ENCODE measurements at places on chromosomes 16 and 17.

GRCh38 chr16:3143598-3144320 is 8.9 kb downstream of the ZNF213 start:
- no peak for DNase-seq

- no peak for DNase-seq
These were observed 50.0 kb upstream of the MRPS23 start for GRCh38 chr17:57899822-57900221.

DNA sequence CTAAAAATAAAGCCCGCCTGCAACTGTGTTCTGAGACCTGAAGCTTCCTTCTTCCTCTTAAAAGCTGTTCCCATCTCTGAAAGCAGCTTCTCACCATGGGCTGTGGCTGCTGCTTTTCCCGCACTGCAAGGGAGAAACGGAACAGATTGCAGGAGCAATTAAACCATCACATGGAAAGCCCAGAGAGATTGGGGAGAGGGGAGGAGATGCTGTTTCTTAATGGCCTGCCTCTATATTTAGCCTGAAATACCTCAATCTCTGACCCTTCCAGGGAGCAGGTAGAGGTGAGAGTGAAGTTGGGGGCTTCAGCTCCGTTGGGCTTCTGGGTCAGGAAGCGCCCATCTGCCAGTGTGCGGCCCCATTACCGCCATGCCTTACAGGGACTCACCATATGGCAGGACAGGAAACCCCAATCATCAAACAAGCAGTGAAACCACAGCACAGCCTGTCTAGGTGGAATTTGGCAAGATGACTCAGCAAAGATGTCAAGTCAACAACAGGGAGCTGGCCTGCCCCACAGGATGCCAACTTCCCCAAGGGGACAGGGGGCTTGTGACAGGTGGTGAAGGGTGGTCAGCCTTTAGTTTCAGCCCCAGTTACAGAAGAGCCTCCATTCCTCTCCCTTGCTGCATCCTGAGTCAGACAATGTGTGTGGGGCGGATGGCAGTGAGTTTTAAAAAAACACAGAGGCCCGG is 286.6 kb upstream of the CCL2 start:
- peak; percentile 28 for DNase-seq

- no peak for DNase-seq
These were observed 14.3 kb downstream of the KATNIP start for GRCh38 chr16:27564224-27564623.

DNA sequence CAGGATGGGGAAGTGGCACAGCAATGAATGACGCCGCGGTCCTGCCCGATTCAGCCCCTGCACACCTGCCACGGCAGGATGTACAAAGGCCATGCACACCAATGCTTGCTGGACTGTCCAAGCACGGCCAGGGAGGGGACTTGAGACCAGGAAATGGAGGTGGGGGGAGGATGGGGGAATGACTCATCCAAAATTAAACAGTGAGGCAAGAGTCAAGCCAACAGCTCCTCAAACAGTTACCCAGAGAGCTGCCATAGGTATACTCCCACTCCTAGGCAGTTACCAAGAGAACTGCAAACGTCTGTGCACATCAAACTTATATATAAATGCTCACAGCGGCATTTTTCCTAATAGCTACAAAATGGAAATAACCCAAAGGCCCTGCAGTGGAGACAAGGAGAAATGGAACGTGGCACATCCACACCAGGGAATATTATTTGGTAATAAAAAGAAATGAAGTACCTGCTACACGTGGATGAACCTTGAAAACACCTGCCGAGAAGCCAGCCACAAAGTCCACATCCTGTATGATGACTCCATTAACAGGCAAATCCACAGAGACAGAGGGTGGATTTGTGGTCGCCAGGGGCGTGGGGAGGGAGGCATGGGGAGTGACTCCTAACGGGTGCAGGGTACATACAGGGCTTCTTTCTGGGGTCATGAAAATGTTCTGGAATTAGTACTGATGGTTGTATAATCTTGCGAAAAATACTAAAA is 54.1 kb downstream of the VAC14 start:
- DNase-seq = no peak

- peak; percentile 41 for DNase-seq
These were observed at the start of gene GALR2 for GRCh38 chr17:76074390-76075363. Gene GALR2 (plus strand): TSS chr17:76074781. CDS start chr17:76074884, 103 bp downstream.

DNA sequence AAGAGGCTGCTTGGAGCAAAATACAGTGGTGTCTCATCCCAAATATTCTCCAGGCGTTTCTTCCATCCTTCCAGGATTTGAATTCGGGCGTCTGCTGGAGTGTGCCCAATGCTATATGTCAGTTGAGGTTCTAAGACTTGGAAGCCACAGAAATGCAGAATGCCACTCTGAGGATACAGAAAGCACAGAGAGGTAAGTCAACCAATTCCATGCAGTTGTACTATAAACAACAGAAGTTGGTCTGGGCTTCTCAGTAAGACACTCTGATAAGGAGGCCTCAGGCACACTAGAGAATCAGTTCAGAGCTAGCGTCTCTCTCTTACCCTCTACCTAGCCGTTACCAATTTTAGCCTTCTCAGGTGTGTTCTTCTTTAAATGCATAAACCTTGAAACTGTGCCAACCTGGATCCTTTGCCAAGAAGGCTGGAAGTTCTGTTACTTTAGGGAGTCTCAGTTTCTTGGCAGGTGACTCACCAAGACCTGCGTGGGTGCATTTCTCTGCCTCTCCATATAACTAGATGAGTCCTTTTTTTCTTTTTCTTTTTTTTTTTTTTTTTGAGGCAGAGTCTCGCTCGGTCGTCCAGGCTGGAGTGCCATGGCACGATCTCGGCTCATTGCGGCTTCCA is 15.1 kb downstream of the NQO1 start:
- DNase-seq = no peak

DNA sequence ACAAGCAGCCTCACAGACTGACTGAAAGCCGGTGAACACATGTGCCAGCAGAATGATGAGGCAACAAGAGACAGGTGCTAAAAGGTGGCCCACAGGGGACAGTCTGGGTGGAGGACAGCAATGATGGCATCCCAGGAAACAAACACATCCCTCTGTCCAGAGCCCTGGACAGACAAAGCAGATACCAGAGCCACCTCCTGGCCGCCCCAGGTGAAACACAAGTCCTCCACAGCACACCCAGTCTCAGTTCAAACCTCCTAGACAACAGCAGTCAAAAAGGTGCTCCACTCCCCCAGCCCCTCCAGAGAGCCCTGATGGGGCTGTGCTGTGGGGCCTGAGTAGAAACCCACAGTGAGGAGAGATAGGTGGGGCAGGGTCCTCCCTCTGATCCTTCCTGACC is 20.3 kb upstream of the CDH5 start:
- DNase-seq = no peak

DNA sequence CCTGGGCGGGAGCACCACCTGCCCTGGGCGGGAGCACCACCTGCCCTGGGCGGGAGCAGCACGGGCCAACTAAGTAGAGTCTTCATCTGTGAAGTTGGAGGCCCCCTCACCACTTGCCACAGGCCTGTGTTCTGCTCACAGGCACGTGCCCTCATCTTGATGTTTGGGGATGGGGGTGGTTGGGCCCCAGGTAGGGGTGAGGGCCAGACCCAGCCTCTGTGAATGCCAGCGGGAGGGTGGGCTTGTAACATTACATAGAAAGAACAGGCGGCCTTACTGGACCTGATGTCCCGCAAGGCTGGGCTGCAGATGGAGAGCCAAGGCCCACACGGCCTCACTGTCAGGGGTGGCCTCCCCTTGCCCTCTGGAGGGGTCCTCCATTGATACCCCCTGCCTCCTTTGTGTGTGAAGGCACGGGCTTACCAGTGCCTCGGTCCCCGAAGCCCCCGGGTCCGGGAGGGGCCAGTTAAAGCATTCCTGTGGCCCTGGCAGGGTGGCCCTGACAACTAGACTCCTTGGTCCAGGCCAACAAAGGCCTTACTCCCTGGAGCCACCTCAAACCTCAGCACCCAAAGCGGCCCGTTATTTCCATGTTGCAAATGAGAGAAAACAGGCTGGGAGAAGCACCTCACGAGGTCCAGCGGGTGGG is 1.1 kb upstream of the SLC16A3 start:
- no peak for DNase-seq

- peak; percentile 67 for DNase-seq
These were observed 66.8 kb downstream of the DNAH3 start for GRCh38 chr16:21083729-21084268.

- no peak for DNase-seq
These were observed 5.2 kb upstream of the CDH8 start for GRCh38 chr16:62041401-62041800.

Data from activated T-cell treated with anti-CD3 and anti-CD28 coated beads, Interleukin-2, amount 50 U/mL, for 48 hours (primary cell).